COLO829 (cell line): ENCODE measurements at places on chromosomes 16 and 17.

GRCh38 chr17:55965051-55965450 is 188.2 kb upstream of the ANKFN1 start:
- no peak for DNase-seq

- DNase-seq: no peak
These were observed 123.2 kb downstream of the CPPED1 start for GRCh38 chr16:12680531-12680930.

DNA sequence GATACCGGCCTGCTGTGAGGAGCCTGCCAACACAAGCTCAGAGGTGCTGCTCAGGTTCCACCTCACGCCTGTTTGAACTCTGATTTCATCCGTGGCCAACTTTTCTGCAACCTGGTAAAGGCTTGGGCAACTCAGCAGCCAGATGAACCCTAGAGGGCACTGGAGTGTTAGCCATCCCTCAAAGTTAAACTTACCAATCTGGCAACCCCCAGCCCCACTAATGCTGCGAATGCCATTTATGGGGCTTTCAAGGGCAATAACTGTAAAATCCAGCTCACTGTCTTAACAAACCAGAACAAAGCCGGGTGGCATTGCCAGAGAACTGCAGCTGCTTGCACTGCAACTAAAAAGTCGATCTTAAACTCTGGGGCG is 105.5 kb downstream of the AXIN2 start:
- no peak for DNase-seq

GRCh38 chr16:29903590-29903989 is 3.3 kb downstream of the ASPHD1 start:
- DNase-seq: no peak

DNA sequence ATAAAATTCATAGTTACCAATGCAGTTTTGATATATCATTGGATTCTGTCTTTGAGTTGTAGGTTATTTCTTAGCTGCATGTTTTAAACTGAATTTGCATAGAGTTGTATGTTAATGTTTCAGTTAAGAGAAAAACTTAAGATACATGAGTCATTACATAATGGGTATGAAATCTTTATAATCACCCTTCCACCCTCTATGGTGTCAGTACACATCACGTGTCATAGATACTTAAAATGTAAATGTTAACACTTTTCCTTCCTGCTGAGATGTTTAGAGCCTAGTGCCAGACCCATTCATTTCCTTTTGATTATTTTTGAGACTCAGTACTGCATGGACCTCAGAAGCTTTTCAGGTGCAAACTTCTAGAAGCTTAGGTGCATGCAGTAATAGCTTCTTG is 20.5 kb downstream of the ZNF207 start:
- DNase-seq: no peak

- no peak for DNase-seq
These were observed 3.0 kb upstream of the COL1A1 start for GRCh38 chr17:50204431-50204830.

- DNase-seq: no peak
These were observed 19.5 kb upstream of the RAP1GAP2 start for GRCh38 chr17:2776589-2777241.

DNA sequence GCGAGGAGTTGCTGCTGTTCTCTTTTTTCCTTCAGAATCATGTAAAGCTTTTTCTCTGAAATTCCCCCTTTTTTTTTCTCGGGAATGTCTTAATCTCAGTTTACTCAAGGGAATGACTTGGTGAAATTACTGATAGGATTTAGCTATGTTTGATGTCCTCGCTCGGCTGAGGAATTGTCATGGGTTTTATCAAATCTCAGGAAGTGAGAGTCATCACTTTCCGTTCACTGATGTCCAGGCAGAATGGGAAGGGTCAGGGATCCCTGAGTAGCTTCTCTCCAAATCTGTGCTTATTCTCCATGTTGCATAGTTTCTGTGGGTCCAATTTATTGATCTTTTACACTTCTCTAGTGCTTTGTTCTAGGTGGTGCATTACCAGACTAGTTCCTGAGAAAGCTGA is 6.3 kb downstream of the IGSF6 start:
- DNase-seq: peak; percentile 57

GRCh38 chr16:51137097-51137496 is 14.0 kb downstream of the SALL1 start:
- DNase-seq: no peak
